ENCODE measurements at places on chromosomes 16 and 17.

DNA sequence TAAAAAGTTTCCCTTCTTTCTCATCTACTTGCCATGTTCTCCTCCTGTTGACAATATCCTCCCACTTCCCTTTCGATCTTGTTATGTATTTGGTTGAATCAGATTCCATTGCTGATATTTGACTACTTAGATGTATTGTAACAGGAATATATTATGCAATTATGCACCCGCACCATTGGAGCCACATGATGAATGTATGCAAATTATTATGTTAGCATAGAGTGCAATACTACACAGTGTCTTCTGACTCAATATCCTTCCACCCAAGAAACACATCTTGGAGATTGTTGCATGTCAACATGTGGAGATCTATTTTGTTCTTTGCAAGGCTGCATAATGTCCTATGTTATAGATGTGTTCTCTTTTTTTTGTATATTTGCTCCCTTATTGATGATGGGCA is 219.2 kb upstream of the RBFOX1 start:
- DNase-seq, result no peak

- DNase-seq, result no peak
Measured at GRCh38 chr16:49615576-49615975, 240.3 kb downstream of the ZNF423 start.

DNA sequence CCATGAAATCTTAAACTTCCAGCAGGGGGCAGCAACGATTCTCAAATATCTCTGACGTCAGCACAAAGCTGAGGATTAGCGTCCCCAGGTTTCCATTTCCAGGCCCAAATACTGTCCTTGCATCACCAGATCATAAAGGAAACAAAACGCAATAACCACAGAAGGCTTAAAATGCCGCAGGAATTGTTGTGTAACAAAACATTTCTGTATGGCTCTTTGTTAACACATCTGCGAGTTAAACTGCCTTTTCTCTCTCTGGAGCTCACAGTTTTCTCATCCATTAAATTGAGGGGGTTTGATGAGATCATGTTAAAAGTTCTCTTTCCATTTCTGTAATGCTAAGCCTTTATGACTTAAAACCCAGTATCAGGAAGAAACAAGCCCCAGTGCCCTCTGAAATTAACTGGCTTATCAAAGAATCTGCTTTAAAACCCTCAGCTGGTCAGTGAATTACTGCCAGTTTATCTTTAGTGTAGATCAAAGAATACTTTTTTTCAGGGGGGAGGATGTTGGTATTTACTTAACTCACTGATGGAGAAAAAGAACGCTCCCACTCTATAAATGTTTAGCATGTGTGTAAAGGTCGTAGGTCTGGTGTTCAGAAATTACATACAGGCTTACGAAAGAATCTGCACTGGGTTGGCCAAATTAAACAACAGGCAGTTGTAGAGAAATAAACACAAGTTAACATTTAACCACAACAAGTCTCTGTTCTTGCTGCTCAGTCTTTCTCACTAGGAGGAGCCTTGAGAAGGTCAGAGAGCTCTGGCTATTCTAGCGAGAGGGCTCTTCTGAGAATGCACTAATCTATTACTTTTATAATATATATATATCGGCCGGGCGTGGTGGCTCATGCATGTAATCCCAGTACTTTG is 10.6 kb upstream of the TERF2 start:
- peak; percentile 78 for DNase-seq

DNA sequence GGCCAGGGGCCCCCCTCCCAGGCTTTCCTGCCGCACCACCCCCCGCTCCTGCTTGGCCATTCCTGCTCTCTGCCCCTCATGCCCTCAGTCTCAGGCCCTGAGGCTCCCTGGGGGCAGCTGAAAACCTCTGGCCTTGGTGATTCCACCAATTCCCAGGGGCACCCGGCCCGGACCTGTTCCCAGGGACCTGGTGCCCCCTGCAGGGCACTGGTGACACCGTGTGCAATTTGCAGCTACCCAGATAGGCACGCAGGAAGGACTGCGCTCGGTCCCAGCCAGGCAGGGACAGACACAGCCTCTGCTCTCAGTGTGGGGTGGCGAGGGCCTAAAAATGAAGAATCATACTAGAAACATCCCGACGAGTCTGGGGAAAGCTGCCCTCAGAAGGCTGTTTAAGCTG is 13.4 kb downstream of the WFDC1 start:
- DNase-seq, result peak; percentile 40

DNA sequence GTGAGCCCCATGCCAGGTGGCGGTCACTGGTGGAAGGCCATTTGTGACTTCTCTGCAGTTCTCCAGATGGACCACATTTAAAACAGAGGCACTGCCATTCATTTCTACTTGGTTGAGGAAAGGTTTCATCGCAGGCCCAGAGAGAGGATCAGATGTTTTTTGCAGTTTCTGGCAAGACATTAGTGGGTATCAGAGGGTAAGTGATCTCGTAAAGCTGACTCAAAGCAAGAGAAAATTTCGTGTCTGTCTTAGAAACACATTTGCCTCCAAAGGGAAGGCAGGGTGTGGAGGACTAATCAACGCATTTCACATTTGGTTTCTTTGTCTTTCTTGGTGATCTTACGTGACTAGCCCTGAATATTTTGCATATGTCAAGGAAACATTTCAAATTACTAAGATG is 81.8 kb downstream of the PRKCB start:
- DNase-seq, result no peak

Measured in activated naive CD4-positive, alpha-beta T cell treated with anti-CD3 and anti-CD28 coated beads, Interleukin-2, amount 50 U/mL, for 72 hours (primary cell).